Right lobe of liver (tissue), 6 donors: ENCODE measurements at places on chromosomes 11 and 22. TPM values are rescaled to one million over a fixed set of nuclear protein-coding genes. Genes with fewer than 3 reads are reported as not detected.

GRCh38 chr11:100632941-100633452 is 54.1 kb upstream of the ARHGAP42 start:
- H3K27ac ChIP-seq, result peak overlapping the region; percentile 75
- DNase-seq, result peak; percentile 88
- no peak overlapping the region for H3K4me3 ChIP-seq
- no peaks in the 10 kb centered on the region for H3K36me3 ChIP-seq
- H3K4me1 ChIP-seq, result no peaks in the 10 kb centered on the region
- no peaks in the 10 kb centered on the region for H3K27me3 ChIP-seq

- no peak overlapping the region for H3K4me3 ChIP-seq
- no peaks in the 10 kb centered on the region for H3K4me1 ChIP-seq
- no peak for DNase-seq
- H3K36me3 ChIP-seq, result no peaks in the 10 kb centered on the region
Observed at GRCh38 chr11:34565417-34566207, 52.0 kb upstream of the ELF5 start.

DNA sequence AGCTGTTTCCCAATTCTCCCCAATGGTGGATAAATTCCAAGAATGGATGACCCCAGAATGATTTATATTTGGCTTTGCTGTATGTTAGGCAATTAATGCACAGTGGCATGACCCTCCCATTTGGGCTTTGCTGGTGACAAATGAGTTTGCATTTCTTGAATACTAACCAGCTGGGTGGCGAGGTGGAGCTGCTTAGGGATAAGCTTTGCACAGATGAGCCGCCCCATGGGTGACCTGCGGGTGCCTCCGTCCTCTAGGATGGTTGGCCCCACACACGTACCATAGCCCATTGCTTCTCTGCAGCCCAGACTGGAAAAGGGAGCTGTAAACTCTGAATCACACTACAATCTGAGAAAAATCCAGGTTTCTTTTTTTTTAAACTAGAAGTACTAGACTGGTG is 94.6 kb downstream of the NTM start:
- no peaks in the 10 kb centered on the region for H3K4me1 ChIP-seq
- no peak overlapping the region for H3K4me3 ChIP-seq
- no peaks in the 10 kb centered on the region for H3K36me3 ChIP-seq
- no peak overlapping the region for H3K27ac ChIP-seq

DNA sequence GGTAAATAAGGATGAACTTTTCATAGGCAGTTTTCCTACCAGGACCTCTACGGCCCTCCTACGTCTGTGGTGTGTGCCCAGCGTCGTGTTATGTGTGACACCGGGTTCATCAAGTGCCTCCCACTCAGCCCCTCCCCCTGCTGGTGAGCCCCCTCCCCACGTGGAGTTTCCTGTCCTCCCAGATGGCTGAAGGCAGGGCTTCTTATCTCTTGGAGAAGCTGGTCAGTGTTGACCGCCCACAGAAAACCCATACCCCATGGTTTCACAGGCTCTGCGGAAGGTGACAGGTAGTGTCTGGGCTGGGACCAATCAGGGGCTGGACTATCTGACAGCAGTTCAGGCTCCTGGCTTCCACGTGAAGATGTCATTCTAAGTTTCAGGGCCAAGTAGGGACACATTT is 393.5 kb downstream of the TBC1D22A start:
- H3K4me1 ChIP-seq, result no peaks in the 10 kb centered on the region
- no peak for DNase-seq

DNA sequence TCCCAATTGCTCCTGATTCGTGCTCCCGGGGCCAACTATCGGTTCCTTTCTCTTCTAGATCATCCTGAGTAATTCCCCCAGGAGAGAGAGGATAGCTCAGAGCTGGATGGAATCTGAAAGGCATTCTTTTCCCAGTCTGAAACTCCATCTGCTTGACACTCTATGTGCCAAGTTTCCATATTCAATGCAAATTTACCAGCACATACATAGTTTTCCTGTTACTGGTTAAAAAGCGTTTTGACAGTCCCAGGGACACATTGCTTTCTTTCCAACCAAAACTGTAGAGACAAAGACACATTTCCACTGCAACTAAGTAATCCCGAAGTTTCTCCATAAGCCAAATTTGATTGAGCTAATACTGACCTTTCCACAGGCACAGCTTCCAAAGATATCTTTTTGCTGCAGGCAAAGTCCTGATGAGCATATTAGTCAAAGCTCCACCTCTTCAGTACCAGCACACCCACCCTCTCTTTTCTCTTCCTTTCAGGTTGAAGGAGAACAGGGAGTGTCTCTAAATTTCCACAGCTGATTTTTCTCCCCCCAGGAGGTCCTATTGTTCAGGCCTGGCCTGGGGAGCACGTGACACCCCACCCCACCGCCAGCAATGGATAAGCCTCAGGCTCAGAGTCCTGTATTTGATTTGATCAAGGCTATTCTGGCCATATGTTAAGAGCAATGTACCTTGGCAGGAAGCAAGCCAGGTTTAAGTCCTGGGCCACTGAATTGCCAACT is 9.7 kb upstream of the ANKK1 start:
- H3K4me1 ChIP-seq, result no peaks in the 10 kb centered on the region
- H3K4me3 ChIP-seq, result no peak overlapping the region
- no peaks in the 10 kb centered on the region for H3K36me3 ChIP-seq
- no peaks in the 10 kb centered on the region for H3K27me3 ChIP-seq
- no peak overlapping the region for H3K27ac ChIP-seq

GRCh38 chr22:37566329-37566837 is 6.1 kb downstream of the CDC42EP1 start:
- peaks cover 19% of the 10 kb centered on the region for H3K36me3 ChIP-seq
- DNase-seq, result no peak
- peak overlapping the region; percentile 67 for H3K27ac ChIP-seq
- peaks cover 93% of the 10 kb centered on the region for H3K4me1 ChIP-seq
- no peak overlapping the region for H3K4me3 ChIP-seq
- H3K27me3 ChIP-seq, result no peaks in the 10 kb centered on the region

DNA sequence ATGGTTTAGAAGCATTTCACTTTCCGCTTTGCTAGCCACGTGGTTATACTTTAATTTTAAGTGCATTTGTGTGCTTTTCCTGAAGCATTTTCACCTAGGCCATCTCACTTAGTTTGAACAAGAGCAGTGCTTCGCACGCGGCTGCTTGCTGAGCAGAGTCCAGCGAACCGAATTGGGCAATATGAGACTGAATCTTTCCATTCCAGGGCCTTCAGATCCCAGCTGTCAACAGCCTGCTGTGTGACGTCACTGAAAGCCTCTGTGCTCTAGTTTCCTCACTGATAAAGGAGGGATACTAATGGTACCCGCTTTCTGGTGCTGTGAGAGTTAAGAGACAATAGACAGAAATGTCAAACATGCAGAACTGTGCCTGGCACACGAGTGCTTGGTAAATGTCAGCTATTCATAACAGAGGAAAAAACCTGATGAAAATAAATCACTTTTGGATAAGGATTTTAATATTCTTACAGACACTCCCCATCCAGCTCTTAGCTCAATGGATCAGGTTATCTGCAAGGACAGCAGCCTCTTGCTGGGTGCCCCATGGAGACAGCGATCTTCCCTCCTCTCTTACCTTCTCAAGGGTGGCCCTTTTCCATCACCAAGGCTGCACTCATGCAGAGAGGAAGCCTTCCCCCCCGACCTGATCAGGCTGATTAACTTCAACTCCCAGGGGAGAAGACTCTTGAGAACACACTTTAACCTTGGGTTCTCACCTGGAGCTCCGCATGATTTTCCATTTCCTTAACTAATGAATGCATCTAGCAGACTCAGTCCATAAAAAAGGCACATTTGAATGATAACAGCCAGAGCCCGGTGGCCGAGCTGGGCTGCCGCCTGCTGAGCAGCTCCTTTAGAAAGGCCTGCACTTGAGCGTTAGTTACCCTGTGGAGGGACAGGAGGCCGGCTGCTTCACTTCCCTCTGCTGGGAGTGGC is 3.5 kb upstream of the GLB1L3 start:
- no peaks in the 10 kb centered on the region for H3K36me3 ChIP-seq
- peak; percentile 60 for DNase-seq
- H3K4me3 ChIP-seq, result no peak overlapping the region
- peak overlapping the region; percentile 70 for H3K27ac ChIP-seq

- no peaks in the 10 kb centered on the region for H3K4me1 ChIP-seq
- H3K27me3 ChIP-seq, result no peaks in the 10 kb centered on the region
Observed at GRCh38 chr11:122304306-122304705, 188.3 kb upstream of the BLID start.

GRCh38 chr11:123251657-123252344 is 56.8 kb upstream of the CLMP start:
- no peaks in the 10 kb centered on the region for H3K4me1 ChIP-seq
- no peaks in the 10 kb centered on the region for H3K27me3 ChIP-seq
- DNase-seq, result no peak
- no peak overlapping the region for H3K4me3 ChIP-seq
- H3K27ac ChIP-seq, result no peak overlapping the region

GRCh38 chr11:59528711-59529110 is 17.4 kb downstream of the OR4D9 start:
- peaks cover 4% of the 10 kb centered on the region for H3K4me1 ChIP-seq
- H3K4me3 ChIP-seq, result no peak overlapping the region
- H3K27ac ChIP-seq, result no peak overlapping the region
- no peaks in the 10 kb centered on the region for H3K36me3 ChIP-seq

GRCh38 chr11:77592727-77593126 is 3.0 kb downstream of the AQP11 start:
- H3K36me3 ChIP-seq, result no peaks in the 10 kb centered on the region
- H3K27ac ChIP-seq, result no peak overlapping the region
- DNase-seq, result no peak
- H3K4me1 ChIP-seq, result peaks cover 10% of the 10 kb centered on the region
- no peaks in the 10 kb centered on the region for H3K27me3 ChIP-seq

- H3K36me3 ChIP-seq, result no peaks in the 10 kb centered on the region
- no peak overlapping the region for H3K27ac ChIP-seq
- no peaks in the 10 kb centered on the region for H3K27me3 ChIP-seq
- no peak for DNase-seq
- H3K4me3 ChIP-seq, result no peak overlapping the region
- H3K4me1 ChIP-seq, result no peaks in the 10 kb centered on the region
Observed at GRCh38 chr22:23910496-23911190, 16.5 kb downstream of the MIF start.

DNA sequence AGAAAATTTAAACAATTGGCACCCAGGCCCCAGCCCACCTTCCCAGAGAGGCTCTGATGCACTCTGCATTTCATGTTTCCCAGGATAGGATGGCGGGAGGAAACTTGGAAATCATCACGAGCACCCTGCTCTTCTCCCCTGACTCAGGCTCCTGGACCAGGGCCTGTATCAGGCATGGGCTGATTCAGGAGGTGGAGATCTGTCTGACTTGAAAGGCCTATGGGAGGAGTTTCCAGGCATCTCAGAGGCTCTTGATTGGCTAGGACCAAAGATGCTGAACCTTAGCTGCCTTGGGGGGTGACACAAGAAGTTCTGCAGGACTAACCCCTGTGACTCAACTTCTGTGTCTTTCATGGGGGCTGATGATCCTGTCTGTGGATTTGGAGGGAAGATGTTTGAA is 106.2 kb downstream of the PKNOX2 start:
- H3K4me3 ChIP-seq, result no peak overlapping the region
- H3K36me3 ChIP-seq, result no peaks in the 10 kb centered on the region
- no peak overlapping the region for H3K27ac ChIP-seq
- H3K4me1 ChIP-seq, result no peaks in the 10 kb centered on the region
- no peaks in the 10 kb centered on the region for H3K27me3 ChIP-seq

Gene CACNA1I
- not detected for total RNA-seq

DNA sequence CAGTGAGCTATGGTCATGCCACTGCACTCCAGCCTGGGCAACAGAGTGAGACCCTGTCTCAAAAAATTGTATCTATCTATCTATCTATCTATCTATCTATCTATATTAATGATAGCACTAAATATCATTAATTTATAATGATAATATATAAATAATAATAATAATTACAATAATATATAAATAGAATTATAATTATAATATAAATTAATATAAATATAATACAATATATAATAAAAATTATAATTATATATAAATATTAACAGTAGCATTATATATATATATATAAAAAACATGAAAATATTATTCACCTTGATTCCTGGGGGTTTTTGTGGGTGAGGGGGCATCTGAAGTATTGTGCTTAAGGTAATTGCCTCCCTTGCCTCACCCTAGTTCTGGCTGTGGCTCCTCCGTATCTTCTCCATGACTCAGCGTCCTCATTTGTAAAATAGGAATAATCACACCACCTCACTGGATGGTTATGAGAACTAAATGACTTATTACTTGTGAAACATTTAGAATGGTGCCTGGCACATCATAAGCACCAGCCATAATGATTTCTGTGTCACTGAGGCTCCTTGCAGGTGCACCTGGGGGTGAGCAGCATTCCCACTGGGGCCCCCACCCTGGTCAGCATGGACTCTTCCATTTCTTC is 18.8 kb downstream of the RASD2 start:
- no peak overlapping the region for H3K27ac ChIP-seq
- no peaks in the 10 kb centered on the region for H3K36me3 ChIP-seq
- no peaks in the 10 kb centered on the region for H3K27me3 ChIP-seq
- no peak overlapping the region for H3K4me3 ChIP-seq
- H3K4me1 ChIP-seq, result no peaks in the 10 kb centered on the region

- no peak overlapping the region for H3K4me3 ChIP-seq
- no peaks in the 10 kb centered on the region for H3K4me1 ChIP-seq
- no peak overlapping the region for H3K27ac ChIP-seq
- DNase-seq, result no peak
- peaks cover 12% of the 10 kb centered on the region for H3K27me3 ChIP-seq
- H3K36me3 ChIP-seq, result no peaks in the 10 kb centered on the region
Observed at GRCh38 chr22:19518635-19519034, 5.6 kb downstream of the CLDN5 start.

DNA sequence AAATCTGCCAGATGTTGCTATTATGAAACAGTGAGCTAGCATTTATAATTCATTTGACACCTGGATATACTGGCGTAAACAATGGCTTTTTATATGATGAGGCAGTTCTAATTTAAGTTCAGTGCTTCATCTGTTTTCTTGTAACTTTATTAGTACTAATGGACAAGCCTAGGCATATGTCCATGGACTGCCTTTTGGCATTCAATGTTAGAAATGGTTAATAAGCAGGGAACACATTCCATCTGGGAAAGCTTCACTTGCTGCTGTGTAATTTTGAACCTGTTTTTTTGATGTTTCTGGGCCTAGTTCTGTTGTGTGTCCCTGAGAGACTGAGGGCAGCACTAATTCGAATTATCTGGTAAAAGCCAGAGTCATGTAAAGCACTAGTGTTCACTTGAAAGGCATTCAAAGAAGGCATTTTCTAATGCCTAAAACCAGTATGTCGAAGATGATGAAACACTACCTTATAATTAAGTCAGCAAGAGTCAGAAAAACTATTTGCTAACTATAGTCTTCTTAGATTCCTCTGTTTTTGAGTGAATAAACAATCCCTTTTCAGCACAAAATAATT is 138.5 kb downstream of the SWAP70 start:
- no peaks in the 10 kb centered on the region for H3K36me3 ChIP-seq
- H3K27ac ChIP-seq, result no peak overlapping the region
- H3K27me3 ChIP-seq, result no peaks in the 10 kb centered on the region
- no peaks in the 10 kb centered on the region for H3K4me1 ChIP-seq
- H3K4me3 ChIP-seq, result no peak overlapping the region

DNA sequence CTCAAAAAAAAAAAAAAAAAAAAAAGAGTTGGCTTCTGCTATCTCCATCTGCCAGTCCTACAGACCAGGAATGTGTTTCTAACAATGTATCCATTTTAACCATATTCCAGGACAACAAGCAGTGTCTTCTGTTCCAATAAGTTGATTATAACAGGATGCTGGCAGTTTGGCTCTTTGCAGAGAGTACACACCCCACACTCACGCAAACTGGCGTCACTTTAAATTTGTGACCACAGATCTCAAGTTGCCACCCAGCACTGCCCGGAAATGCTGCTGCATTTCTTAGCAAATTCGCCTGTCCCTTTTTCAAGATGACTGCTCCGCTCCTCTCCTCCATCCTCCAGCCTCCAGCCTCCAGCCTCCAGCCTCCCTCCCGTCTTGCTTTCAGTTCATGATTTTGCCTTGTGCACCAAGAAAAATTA is 44.3 kb downstream of the SCGB1A1 start:
- H3K36me3 ChIP-seq, result no peaks in the 10 kb centered on the region
- no peak overlapping the region for H3K4me3 ChIP-seq
- no peak for DNase-seq
- no peaks in the 10 kb centered on the region for H3K27me3 ChIP-seq
- H3K4me1 ChIP-seq, result no peaks in the 10 kb centered on the region
